ENCODE measurements at places on chromosomes 1 and 21. TPM values are rescaled to one million over a fixed set of nuclear protein-coding genes. Genes with fewer than 3 reads are reported as not detected.

Gene AMY2A
- not detected for total RNA-seq

Gene KRTAP19-7
- not detected for total RNA-seq

Gene MXRA8
- 0.92 TPM for total RNA-seq

DNA sequence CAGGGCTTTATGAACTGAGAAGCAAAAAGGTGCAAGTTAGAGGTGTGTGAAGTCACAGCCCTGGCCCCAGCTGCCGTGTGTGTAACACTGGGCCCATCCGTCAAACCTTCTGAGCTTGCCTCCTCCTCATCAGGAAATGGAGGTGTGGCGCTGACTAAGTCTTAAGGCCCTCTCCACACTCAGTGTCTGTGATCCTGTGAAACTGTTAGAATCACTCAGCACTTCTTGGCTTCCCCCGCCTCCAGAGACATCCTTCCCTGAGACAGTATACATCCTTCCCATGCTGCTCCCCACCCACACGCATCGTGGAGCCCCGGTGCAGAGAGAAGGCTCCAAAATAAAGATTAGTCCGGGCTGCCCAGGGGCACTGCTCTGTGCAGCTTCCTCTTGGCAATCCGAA lies 33.3 kb downstream of the LRP8 start:
- peak; percentile 62 for DNase-seq

DNA sequence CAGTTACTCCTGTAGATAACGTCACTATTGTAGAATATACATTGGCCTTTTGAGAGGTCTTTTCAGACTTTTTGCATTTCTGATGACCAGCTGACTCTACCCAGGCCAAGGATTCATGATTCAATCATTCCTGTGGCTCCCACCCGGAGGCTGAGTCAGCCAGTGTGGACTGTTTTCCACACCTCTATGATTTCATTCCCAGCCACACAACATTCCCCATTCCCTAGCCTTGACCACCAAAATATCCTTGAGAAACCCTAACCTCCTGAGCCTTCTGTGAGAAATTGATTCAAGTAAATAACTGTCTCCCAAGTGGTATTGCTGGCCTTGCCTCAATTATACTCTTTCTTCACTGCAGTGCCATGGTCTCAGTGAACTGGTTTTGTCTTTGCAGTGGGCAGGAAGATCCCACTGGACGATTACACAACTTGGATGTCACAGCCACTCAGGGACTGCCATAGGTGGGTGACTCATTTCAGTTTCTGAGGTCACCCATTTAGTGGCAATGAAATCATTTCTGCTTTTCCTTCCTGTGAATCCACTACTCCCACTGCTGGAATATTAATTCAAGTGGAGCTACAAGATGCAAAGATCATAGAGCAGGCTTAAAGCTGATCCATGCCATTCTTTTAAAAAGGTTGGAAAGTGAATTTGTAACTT lies 518.6 kb upstream of the ZP4 start:
- no peak for DNase-seq

GRCh38 chr1:15198684-15199083 lies 45.1 kb downstream of the TMEM51 start:
- no peak for DNase-seq

GRCh38 chr1:226223157-226223785 lies at the start of gene MIXL1:
MIXL1 (plus strand) TSS chr1:226223664; CDS start chr1:226223682, 18 bp downstream.
- peak; percentile 11 for DNase-seq

DNA sequence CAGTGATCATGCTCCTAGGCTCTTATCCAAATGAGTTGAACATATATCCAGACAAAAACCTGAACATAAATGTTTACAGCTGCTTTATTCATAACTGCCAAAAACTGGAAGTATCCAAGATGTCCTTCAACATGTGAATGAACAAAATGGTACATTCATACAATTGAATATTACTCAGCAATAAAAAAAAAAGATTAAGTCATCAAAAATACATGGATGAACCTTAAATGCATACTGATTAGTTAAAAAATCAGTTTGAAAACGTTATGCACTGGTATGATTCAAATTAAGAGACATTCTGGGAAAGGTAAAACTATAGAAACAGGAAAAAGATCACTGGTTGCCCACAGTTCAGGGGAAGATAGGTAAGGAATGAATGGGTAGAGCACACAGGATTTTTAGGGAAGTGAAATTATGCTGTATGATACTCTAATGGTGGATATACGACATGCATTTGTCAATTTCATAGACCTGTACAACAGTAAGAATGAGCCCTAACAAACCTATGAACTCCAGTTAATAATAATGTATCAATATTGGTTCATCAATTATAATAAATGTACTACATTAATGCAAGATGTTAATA lies 3.1 kb downstream of the LRRC40 start:
- no peak for DNase-seq

DNA sequence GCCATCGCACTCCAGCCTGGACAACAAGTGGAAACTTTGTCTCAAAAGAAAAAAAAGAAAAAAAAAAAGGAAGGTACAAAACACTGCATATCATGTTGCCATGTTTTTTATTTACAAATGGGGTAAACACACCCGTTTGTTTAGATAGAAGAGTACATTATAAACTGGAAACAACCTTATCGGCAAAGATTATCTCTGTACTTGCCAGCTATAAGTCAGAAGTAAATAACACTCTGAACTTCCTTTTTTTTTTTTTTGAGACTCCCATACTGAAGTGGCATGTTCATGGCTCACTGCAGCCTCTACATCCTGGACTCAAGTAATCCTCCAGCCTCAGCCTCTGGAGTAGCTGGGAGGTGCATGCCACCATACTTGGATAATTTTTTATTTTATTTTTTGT lies 21.9 kb downstream of the USP48 start:
- no peak for DNase-seq

GRCh38 chr1:158035976-158036583 lies 42.6 kb downstream of the KIRREL1 start:
- peak; percentile 42 for DNase-seq

GRCh38 chr1:230798491-230798890 lies 51.3 kb downstream of the CAPN9 start:
- DNase-seq: no peak

GRCh38 chr1:119686661-119687060 lies 25.1 kb upstream of the PHGDH start:
- no peak for DNase-seq

DNA sequence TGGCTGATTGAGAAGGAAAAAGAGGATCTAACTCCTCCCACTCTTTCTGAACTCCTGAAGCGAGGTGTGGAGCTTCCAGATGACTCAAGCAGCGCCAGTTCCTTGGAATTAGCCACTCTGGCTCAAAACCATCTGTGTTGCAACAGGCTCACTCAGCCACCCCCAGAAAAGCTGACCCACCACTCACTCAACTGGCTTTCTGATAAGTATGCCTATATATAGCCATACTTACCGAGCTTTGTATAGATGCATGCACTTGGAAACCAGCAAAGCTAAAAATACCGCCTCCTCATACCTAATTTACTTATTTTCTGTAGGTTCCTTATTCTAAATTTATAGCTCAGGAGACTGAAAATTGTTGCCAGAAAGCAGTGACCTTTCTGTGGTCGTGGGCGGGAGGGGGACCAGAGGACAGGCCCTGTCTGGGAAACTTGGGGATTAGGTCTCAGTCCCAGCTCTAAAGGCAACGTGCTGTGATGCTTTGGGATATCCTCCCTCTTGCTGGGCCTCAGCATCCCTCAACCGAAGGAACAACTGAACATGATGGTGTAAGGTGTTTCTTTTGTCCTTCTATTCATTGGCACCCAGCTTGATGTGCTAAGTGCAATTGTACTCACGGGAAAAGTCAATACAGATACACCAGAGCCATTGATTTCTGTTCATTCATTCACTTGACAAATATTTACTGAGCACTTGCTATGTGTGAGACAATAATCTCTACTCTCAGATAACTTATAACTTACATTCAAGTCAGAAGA lies 65.7 kb downstream of the NENF start:
- no peak for DNase-seq
